ENCODE measurements at places on chromosomes 7 and 10.
A peak's percentile ranks its signal among the peaks of the same experiment; 100 is the strongest.

GRCh38 chr7:117124591-117125220 is 171.4 kb downstream of the ST7 start:
- DNase-seq: peak; percentile 28

- DNase-seq: no peak
Measured at GRCh38 chr7:112010994-112011393, 195.2 kb downstream of the DOCK4 start.

DNA sequence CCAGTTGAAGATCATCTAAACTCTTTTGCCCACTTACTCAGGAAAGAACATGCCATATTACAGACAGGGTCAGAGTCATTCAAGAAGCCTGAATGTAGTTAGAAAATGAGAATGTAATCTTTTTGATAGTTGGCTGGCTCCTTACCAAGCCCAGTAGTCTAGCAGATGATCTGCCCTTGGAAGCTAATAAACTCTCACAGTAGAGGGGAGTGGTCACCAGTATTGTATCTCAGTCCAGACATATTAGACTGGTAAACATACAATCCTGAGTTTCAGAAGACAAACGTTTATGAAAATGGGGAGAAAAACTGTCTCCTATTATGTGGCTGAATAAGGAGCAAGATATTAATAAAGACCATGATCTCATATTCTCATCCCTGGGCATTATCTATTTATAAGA is 65.3 kb downstream of the SEPTIN7 start:
- no peak for DNase-seq

- DNase-seq: no peak
Measured at GRCh38 chr10:132729810-132730572, 56.0 kb downstream of the NKX6-2 start.

- no peak for DNase-seq
Measured at GRCh38 chr10:12699258-12699700, 302.2 kb downstream of the CCDC3 start.

GRCh38 chr7:27169658-27170425 is 4.3 kb downstream of the HOXA10 start:
- DNase-seq: no peak

- peak; percentile 45 for DNase-seq
Measured at GRCh38 chr10:97572214-97572989, at the start of gene ANKRD2. Gene ANKRD2, plus strand, starts transcription at chr10:97572779. Its CDS starts 10 bp downstream, at chr10:97572789.

DNA sequence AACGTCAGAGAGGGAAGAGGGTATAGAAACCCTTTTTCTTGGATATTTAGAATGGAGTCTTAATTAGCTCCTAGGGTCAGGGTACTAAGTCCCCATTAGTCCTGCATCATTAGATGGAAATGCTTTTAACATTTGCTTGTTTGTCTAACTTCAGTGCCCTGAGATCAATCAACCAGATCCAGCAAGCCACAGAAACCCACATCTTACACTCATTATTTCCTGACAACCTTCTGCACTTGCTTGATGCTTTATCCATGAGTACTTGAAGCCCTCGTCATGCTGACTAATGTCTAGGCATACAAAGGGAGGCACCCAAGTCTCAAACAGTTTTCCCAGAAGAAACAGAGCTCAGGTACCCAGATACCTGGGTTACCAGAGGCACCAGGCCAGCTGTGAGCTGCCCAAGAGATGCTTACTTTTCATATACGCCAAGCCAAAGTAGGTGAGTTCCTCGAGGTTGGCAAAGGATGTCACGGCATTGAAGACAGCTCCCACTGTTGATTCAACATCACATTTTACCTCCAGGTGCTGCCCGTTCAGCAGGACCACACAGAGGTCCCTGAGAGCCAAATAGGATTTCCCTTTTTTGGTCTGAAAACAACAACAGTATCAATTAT is 42.7 kb downstream of the FRMPD2 start:
- no peak for DNase-seq

DNA sequence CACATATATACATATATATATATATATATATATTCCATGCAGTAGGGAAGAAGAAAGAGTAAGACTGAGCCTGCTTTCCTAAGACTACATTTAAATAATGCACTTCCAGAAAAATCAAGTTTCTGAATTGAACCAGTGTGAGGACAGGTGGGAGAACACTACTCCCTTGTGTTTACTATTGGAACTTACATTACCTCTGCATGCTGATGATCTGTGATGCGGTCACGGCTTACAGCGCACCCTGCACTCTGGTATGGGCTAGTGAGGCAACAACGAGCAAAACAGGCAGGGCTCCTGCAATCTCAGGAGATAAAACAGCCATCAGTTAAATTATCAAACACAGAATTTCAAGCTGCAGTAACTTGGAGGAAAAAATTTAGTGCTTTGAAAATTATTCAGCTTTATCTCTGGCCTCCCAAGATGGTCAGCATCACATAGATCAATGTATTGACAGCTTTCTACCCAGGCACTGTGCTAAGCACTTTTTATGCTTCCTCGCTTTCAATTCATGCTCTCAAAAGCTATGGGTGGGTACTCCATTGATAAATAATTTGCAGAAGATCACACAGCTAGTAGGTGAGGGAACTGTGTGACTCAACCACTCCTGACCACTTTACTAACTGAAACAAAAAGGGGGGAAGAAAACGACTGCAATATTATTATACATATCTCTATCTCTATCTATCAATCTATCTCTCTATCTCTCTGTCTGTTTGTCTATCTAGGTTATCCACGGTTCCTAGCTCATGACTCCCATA is 20.5 kb upstream of the SLC16A12 start:
- DNase-seq: no peak

DNA sequence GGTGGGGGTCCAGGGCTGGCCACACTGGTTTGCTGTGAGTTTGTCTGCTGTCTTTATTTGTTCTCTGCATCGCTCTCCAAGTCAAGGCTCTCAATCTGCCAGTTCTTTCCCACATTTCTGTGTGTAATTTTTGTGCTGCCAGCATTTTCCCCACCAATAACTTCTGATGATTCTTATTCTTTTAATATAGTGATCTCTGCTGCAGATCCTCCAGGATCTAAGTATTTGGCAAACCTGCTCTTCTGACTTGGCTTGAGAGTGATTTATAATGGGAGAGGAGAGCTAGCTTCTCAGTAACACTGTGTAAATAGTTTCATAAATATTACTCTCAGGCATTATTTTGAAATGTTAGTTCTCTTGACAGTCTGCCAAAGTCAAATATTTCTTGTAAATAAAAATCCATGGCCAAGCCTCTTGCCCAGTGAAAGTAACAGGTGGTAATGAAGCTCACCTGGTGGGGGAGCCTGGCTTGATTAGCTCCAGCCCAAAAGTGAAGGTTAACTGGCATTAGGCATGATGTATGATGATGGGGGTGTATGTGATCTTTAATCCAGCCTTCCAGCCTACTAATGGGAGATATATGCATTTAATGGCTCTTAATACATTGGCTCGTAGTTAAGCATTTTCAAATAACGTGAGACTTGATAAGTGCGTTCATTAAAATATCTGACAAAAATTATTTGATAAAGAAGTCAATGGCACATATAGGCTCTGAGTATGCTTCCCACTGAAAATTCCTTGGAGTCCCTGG is 1055.9 kb downstream of the KCNMA1 start:
- DNase-seq: no peak

GRCh38 chr7:106100863-106101629 is 11.1 kb downstream of the SYPL1 start:
- no peak for DNase-seq

GRCh38 chr7:22116451-22117030 is 170.8 kb upstream of the CDCA7L start:
- no peak for DNase-seq

GRCh38 chr7:44172352-44172751 is 16.9 kb downstream of the GCK start:
- DNase-seq: no peak

DNA sequence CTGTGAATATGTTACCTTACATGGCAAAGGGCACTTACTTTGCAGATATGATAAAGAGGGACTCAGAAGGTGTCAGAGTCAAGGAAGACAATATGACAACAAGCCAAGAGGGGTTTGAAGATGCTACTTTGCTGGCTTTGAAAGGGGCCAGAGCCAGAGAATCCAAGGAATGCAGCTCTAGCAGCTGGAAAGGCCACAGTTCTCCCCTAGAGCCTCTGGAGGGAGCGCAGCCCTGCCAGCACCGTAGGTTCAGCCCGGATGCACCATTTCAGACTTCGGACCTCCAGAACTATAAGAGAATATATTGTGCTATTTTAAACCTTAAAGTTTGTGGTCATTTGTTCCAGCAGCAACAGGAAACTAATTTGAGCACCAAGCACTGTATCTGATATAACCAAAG is 32.9 kb upstream of the WDR11 start:
- no peak for DNase-seq

DNA sequence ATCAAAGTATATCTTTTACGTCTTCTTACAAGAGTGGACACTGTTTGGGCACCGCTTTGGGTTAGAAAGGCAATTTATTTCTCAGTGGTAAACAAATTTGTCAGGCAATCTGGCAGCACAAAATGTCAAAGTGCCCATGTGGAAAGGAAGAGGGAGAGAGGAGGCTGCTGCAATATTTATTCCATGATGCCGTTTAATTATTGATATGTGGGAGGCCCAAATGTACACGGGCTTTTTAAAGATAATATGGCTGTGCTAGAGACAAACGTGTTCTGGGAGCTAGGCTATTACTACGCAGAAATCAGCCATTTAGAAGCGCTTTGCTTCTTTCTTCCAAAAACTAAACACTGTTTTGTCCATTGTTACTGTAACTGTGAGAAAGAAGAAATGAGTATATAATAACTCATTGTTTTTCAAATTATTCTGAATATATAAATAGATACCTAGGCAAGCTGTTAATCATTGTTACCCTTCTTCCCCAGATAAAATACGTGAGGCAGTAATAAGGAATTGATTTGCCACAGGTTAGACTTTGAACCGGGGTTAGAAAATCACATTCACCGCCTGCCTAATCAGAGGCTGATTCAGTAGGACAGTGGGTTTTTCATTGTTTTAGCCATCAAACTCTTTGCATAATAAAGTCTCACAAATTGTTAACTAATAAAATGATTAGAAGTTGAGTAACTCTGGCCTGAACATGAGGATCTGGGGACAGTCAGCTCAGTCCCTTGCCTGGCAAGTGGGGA is 116.5 kb upstream of the FRMD4A start:
- no peak for DNase-seq

- no peak for DNase-seq
Measured at GRCh38 chr7:135420786-135421185, 89.1 kb downstream of the CNOT4 start.

- no peak for DNase-seq
Measured at GRCh38 chr7:196283-196682, 3.9 kb downstream of the FAM20C start.

DNA sequence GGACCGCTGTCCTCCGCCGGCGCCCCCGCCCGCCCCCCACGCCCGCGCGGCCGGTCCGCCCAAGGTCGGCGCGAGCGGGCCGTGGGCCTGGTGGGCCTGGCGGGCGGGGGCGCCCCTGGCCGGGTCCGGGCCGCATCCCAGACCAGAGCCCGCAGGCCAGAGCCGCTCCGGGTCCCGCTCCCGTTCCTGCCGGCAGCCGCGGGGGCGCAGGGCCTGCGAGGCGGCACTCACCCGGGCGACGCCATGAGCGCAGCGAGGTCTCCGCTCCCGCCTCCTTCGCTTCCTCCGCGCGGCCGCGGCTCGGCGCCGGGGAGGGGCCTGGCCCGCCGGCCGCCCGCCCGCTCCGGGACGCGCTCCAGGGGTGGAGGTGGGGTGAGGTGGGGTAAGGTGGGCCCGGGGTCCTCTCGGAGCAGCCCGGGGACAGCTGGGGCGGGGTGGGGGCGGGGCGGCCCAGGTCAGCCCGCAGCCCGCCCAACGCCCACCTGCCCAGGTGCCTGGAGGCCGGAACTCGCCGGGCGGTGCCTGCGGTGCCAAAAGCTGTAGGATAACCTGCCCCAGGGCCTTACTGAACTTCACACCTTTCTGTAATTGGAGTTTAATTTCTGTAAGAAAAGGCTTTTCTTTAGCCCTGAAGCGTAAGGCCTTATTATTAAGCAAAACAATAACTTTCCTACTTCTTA is at the start of gene URGCP:
URGCP (minus strand) TSS at position 266 of the 680 bp plus-strand sequence; CDS start at position 245, 21 bp downstream.
- peak; percentile 49 for DNase-seq

DNA sequence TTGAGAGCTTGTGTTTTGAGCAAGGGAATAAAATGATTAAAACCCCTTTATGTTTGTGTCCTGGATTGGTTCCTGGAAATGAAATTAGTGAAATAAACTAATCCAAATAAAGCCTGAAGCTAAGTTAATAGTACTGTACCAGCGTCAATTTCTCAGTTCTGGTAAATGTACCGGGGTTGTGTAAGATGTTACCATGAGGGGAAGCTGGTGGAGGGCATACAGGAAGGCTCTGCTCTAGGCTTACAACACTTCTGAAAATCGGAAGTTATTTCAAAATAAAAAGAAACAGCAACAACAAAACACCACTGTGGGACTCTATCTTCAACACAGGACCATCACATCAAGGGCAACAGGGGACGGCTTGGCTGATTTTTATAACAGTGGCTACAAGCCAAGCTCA is 257.0 kb downstream of the CREB5 start:
- no peak for DNase-seq

GRCh38 chr7:120615703-120616102 is 242.2 kb downstream of the TSPAN12 start:
- DNase-seq: no peak

DNA sequence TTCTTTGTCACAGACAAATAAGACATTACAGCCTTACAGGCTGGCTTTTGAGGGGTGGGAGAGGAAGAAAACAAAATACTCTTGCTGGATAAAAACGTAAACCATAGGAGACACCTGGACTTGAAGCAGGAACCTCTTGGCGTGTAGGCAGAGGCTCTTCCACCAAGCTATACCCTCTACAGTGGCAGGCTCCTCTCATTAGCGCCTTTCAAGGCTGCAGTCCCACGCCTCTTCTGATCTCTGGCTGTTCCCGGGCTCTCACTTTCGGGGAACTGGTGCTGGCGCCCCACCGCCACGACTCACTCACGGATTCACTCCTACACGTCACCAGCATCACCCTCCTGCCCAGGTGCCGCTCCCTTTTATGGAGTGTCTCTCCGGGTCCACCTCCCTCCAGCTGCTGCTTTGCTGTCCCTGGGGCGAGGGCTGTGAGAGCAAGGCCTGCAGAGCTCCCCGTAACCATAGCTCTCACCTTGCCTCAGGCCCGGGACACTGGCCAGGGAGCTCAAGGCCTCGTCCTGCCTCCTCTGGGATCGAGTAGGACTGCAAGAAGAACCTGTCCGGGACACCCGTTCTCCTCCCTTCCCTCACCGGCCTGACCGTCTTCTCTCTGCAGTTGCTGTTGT is 62.6 kb downstream of the ZNF777 start:
- DNase-seq: no peak

DNA sequence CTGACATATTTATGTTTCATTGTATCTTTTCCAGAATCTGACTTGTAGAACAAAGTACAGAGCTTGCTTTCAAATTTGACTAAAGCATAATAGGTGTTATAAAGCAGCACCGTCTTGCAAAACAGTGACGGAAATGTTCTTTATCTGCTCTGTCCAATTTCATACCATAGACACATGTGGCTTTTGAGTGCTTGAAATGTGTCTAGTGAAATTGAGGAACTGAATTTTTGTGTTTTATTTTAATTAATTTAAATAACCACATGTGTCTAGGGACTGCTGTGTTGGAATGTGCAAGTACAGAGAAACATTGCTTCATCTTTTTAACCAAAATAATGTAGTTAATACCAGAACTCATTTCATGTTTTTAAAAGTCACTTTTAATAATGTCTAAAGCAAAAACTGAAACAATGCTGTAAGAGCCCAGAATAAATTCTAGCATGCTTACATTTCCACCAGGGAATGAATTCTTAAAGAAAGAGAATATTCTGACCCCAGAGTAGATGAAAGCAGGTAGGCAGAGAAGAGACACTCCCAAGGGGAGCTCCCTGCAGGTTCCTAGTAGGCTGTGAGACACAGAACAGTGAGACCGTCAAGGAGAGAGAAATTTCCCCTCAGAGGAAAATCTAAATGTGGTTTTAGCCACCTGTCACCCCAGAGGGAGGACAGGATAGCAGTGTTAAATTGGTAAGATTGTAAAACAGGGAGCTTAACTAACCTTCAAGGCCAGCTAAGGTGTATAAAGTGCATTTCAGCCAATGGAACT is 175.3 kb upstream of the KMT2E start:
- DNase-seq: no peak

Data from stimulated activated CD4-positive, alpha-beta T cell treated with anti-CD3 and anti-CD28 coated beads, Interleukin-1b, Interleukin-23, amount 100 ng/mL, for 4 hours (primary cell).